ENCODE measurements at places on chromosomes 7 and 10.

DNA sequence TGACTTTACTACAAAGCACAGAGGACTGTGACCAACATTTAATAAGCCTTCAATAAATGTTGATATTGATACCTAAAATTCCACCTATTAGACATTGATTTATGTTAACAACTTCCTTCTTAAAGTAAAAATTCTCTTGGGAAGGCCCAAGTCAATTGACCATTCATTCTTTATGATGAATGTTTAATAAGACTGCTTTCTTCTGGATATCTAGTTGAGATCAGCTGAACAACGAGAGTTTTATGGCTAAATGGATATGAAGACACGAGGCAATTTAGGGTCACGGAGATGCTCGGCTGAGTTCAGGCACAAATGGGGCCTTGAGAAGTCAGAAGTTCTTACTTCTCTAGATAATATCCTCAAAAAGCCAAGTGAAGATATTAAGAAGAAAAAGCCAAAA, 258.8 kb downstream of the FRMD4A start:
- no peak for DNase-seq

DNA sequence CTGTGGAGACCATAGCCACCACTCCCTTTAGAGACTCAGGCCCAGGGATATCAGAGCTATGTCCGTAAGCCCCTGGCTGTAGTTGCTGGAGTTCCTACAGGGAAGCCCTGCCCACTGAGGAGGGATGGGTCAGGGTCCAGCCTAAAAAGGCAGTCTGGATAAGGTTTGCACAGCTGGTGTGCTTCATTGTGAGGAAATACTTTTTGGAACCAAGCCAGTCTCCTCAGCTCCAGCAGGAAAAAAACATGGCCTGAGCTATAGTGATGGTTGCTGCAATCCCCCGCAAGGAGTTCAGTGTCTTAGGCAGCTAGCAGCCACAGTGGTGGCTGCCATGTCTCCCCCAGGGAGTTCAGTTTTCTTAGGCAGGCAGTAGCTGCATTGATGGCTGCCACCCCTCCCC, 52.6 kb upstream of the CYP2C8 start:
- DNase-seq, result no peak

DNA sequence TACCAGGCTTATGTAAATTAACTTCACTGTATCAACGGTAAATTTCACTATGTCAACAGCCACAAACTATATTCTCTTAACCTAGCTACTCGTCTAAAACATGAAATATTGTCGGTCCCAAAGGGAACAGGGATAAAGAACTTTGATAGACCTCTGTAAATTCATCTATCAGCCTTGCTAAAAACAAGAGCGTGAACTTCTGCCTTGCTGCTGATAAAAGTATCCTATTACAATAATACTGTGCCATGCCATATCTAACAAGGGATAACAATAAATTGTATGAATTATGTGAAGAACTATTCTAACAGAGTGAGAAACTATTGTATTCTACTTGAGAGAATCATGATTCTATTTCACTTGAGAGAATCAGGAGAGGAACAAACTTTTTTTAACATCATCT, 117.2 kb downstream of the CNOT4 start:
- no peak for DNase-seq

- no peak for DNase-seq
Measured at GRCh38 chr7:115078851-115079250, 157.0 kb downstream of the MDFIC start.

GRCh38 chr7:44772440-44772839, 23.8 kb downstream of the ZMIZ2 start:
- no peak for DNase-seq

- DNase-seq, result no peak
Measured at GRCh38 chr10:127452568-127452967, 96.5 kb upstream of the NPS start.

GRCh38 chr7:101391991-101392390, 29.3 kb downstream of the COL26A1 start:
- DNase-seq, result no peak

GRCh38 chr10:70969188-70969587, 80.8 kb upstream of the PCBD1 start:
- no peak for DNase-seq

- DNase-seq, result no peak
Measured at GRCh38 chr10:8910314-8910713, 855.8 kb downstream of the GATA3 start.

DNA sequence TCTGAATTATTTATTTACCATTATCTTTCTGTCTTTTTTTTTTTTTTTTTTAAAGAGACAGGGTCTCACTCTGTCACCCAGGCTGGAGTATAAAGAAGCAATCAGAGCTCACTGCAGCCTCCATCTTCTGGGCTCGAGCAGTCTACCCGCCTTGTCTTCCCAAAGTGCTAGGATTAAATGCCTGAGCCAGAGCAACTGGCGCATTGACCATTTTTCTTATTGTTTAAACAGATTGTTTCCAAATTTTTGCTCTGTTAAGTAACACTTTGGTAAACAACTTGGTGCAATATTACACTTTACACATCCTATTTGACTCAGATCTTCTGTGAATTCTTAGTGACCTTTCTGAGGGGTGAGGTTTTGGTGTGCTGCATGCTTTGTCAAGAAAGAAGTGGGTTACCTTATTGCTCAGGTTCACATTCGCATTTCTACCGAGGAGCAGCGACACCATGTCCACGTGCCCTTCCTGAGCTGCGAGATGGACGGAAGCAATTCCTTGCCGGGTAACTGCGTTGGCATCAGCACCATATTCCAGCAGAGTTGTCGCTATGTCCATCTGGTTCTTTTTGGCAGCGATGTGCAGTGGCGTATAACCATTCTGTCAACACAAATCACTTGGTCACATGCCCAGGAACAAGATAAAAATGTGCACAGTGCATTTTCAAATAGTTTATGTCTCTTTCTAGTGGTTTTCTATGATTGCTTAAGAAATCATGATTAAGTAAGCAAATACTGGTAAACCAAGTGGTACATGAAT, 203.2 kb downstream of the ANK3 start:
- no peak for DNase-seq

Measured in stimulated activated CD4-positive, alpha-beta T cell treated with anti-CD3 and anti-CD28 coated beads, Interleukin-4, amount 100 ng/mL, for 1 hour (primary cell).